Fibroblast of lung (primary cell): ENCODE measurements at places on chromosomes 3 and 15. TPM values are rescaled to one million over a fixed set of nuclear protein-coding genes. Genes with fewer than 3 reads are reported as not detected.

PLSCR4 gene
- total RNA-seq, result 25.7 and 36.7 TPM in 2 replicates

DNA sequence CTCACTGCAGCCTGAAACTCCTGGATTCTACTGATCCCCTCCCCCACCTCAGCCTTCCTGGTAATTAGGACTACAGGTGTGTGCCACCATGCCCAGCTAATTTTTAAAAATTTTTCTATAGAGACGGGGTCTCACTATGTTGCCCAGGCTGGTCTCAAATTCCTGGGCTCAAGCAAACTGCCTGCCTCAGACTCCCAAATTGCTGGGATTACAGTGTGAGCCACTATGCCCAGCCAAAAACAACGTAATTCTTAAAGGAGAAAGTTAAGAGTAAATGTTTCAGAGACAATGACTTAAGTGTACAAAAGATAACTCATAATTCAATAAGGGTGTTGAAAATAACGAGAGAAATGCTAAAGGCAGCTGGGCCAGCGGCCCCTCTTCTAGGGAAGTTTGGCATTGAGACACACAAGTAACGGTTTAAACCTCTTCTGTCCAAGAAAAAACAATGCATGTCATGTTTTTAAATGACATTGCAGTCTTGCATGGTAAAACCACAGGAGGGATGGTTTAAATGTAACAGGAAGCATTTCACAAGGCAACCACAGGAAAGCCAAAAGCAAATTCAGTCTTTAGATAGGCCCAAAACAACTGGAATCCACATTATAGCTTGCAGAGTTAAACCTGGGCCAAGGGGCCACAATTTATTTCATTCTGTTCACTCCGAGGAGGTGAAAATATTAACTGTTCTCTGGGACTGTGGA lies 5.1 kb downstream of the PROK2 start:
- DNase-seq, result no peak

DNA sequence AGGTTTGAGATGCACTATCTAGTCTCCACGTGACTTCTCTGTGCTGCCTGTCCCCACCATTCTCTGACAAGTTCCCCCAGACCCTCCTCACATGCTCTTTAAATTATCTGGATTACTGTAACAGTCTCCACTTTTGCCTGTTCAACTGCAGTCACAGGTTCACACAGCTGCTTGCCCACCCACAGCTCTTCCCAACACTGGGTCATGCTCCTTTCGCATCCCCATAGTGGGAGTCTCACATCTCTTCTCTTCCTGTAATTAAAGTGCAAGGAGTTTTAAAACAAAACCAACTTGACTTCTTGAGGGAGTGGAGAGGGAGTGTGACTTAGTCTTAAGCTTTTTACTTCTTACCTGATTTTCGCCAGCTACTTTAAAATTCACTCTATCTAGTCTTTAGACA lies 178.8 kb downstream of the PLCL2 start:
- no peak for DNase-seq

DNA sequence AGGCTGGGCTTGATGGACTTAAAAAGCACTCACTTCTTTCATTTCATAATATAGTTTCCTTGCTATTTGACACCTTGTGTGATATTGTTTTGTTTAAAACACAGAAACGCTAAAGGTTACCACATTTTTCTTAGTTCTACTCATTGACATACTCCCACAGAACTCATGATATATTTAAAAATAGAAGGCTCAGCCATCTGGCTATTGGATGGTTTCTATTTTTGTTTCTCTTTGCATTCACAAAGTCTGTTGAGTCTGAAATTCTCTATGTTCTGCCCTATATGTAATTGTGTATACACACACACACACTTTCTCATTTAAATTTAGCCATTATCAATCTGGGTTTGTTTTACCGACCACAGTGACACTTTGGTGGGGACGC lies 128.2 kb downstream of the SOX2 start:
- DNase-seq, result peak; percentile 26

DNA sequence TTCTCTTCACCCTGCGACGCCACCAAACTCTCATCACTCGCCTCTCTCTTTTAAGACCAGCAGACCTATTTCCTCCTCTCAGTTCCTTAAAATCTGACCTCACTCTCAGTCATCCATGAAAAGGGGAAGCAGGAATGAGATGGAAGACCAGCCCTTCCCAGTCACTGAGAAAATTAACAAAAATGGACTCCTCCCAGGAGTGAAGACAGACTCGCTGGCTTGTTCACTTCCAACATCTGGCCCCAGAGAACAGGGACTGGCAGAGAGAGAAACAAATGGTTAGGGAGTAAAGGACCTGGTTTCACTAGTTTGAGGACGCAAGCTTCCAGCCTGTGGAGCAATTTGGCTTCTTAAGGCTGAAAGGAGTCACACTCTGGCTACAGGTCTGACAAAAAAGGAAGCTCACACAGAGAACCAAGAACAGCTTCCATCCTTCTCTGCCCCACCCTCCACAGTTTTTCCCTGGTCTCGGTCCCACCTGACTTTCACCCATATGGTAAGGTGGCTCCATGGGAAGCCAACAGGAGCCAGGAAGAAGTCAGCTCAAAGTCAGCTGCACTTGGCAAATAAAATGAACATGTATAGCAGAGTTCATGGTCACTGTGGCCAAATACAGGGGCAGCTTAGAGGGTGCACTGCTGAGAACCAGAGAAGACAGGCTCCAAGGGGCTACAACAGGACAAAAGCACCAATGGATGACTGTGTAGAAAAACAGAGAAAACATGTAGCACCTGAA lies 57.2 kb downstream of the ITGB5 start:
- DNase-seq, result no peak

CKMT1A gene
- not detected in 2 replicates for total RNA-seq

DNA sequence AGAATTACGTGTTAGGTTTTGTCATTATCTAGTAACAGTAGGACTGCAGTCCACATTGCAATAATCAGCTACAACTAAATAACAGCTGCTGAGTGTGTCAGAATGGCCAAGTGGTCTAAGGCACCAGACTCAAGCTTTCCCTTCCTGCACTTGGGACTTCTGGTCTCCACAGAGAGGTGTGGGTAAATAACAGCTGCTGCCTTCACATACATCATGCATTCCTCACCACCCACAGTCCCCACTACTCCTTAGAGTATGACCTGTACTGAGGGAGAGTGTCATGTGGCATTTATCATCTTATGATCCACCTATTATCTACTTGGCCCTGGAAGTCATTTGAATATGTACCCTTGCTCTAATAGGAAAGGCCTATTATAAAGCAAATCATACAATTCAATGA lies 22.2 kb upstream of the ZMAT3 start:
- DNase-seq, result no peak

DNA sequence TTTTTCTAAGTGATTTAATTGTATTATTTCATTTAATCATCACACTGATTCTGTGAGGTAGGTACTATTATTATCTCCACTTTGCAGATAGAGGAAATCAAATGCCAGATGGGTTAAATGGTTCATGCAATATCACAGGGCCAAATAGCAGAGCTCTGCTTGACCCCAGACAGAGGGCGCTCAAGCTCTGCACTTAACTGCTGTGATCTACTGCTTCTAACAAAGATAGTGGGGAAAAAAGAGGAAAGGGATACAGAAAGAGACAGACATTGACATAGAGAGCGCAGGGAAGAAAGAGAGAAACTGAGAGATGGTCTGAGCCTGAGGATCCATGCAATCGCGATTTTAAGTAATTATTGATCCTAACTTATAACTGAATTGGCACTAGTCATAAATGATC lies 279.1 kb upstream of the THRB start:
- peak; percentile 78 for DNase-seq

- DNase-seq, result no peak
Measured at GRCh38 chr15:99209326-99209725, 40.1 kb downstream of the TTC23 start.

CSPG4 gene
- total RNA-seq, result 26.5 and 109 TPM in 2 replicates
